ENCODE measurements at places on chromosomes 2 and 18.

GRCh38 chr2:28668106-28668814 is 83.4 kb upstream of the PPP1CB start:
- no peak for DNase-seq

DNA sequence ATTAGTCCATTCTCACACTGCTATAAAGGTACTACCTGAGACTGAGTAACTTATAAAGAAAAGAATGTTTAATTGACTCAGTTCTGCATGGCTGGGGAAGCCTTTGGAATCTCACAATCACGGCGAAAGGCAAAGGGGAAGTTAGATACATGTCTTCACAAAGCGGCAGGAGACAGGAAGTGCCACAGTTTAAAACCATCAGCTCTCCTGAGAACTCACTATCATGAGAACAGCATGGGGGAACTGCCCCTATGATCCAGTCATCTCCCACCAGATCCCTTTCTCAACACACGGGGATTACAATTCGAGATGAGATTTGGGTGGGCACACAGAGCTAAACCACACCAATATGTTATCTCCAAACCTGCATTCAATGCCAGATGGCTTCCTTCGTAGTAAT is 716.1 kb downstream of the DCC start:
- no peak for DNase-seq

DNA sequence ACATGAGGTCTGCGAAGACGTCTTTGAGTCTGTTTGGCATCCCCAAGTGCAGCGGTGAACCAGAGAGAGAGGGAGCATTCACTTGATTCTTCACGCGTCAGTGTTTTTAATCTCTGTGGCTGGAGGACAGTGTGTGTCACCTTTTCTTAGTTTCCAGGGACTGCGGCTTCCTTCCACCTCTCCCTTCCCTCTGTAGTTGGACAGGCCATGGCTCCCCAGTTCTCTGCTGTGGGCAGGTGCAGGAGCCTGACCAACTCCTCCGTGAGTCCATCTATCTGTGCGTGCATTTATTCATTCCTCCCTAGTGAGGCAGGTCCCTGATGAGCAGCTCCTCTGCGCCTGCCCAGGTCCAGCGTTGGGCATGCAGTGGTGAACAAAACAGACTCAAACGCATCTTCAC is 42.9 kb downstream of the AGAP1 start:
- DNase-seq = no peak

GRCh38 chr18:36724591-36725001 is 104.2 kb downstream of the TPGS2 start:
- DNase-seq = no peak

DNA sequence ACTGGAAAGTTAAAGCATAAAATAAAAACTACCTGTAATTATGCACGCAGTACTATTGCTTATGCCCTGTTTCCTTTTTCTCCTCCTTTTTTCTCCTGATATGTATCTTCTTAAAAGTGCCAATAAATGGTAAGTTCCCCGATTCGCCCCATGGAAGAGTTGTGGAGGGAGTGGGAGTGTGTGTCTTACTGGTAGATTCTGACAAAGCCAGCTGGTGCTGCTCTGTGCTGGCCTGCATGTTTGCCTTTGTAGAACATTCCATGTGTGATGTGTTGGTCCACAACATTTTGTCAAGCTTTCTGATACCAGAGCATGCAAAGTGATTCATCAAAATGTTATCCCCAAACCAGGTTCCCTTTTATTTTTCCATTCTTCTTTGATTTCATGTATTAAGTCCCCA is 356.9 kb upstream of the RAB12 start:
- no peak for DNase-seq

GRCh38 chr2:240250985-240251847 is 110.8 kb upstream of the OTOS start:
- DNase-seq = no peak

GRCh38 chr2:11904029-11904428 is 157.6 kb downstream of the LPIN1 start:
- no peak for DNase-seq

DNA sequence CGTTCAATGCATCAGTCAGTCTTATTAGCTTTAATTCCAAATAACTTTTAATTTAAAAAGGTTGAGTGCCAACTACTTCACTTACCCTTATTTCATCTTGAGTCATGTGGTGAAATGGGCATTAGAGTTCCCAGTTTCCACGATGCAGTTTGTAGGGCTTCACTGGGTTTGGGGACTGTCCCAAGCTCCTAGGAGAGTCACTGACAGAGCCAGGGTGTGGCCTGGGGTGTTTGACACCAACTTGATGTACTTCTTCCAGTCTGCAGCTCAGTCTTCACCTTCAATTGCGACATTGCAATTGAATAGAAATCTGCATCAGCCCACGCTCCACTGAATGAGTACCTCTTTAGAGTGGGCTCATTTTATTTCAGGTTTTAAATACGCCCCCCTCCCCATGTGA is 165.3 kb downstream of the ARL4C start:
- no peak for DNase-seq

- DNase-seq = no peak
Measured at GRCh38 chr2:102460467-102460866, 12.6 kb upstream of the SLC9A4 start.

DNA sequence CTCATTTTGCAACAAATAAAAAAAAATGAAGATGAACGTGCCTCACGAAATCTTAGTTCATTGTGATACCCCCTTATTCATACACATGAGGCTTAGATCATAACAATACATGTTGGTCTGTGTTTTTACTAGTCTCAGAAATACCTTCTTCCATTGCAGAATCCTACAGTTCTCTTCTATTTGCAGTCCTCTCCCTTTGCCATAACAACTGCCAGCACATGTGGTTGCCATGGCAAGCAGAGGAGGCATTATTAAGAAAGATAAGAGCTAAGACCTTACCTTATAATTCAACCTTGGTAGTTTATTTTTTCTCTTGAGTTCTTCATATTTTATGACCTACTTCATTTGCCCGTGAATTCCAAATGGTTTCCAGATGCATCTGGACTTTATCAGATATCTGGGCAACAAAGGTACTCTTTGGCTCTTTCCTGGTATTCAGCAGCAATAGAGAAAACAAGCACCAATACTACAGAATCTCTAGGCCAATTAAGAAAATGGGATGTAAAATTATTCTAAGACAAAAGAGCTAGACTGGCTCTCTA is 524.0 kb downstream of the CMPK2 start:
- DNase-seq = no peak

GRCh38 chr18:78514910-78515670 is 464.5 kb upstream of the SALL3 start:
- DNase-seq = no peak

- DNase-seq = no peak
Measured at GRCh38 chr18:51275712-51276476, 78.4 kb upstream of the MEX3C start.

DNA sequence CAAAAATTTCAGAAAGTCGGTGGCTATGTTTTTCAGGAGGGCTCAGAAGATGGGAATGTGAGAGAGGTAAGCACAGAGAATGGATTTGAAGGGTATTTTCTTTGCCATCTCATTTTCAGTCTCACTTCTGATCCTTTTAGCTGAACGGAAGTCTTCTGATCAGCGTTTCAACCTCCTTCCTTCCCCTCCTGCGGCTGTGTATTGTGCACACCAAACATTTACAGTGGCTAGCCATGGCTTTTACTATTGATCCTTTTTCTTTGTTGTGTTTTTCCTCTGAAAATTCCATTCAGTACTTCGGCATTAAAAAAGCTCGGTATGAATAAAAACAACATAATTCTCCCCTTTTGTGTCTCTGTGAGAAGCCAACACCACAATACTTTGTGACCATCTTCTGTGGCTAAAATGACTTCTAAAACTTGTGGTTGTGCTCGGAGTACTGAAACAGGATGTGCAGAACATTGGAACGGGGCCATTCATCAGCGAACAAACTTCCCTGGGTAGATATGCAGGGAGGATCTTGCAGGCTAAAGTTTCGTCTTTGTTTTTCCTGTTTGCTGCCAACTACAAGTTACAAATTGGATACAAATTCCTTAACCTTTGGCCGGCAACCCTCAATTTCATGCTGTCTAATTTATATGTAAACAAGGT is 260.8 kb upstream of the FAM98A start:
- DNase-seq = no peak
